ENCODE measurements at places on chromosomes 12 and 14.
A peak's percentile ranks its signal among the peaks of the same experiment; 100 is the strongest.

DNA sequence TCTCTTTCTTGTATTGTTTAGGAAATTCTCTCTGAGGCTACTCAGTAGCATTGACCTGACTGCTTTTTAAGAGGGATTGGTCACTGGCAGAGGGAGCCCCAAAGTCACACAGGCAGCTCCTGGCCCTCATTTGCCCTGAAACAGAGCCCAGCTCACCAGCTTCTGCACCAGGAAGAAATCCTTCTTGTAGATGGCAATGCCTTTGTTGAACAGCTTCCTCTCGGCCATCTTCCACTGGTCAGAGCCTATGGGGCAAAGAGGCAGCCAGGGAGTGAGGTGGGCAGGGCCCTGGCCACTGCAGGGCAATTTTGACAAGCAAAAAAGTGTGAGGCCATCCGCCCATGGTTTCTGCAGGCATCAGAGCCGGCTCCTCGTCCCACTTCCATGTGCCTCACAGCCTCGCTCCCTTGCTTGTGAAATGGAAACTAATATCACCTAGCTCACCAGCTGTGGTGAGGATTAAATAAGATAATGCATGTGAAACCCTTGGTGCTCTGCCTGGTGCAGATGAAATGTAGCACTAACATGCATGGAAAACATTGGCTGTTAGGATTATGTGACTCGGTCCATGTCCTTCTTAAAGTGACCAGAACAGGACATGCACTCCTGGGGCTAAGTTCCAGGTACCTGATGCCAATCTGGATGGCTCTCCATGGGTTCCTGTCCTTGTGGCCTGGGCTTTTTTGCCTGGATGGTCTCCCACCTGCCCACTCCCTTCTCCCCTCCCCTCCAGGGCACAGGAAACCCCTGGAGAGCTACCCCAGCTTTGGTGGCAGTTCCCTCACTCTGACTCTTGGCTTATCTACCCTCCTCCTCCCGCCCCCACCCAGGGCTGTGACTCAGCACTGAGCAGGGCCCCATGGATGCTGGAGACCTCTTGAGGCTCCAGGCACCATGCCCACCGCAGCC, 11.2 kb upstream of the PNMA1 start:
- no peak for DNase-seq

GRCh38 chr14:92600318-92601053, 86.9 kb downstream of the RIN3 start:
- no peak for DNase-seq

GRCh38 chr14:85442996-85443395, 86.9 kb upstream of the FLRT2 start:
- DNase-seq = no peak

DNA sequence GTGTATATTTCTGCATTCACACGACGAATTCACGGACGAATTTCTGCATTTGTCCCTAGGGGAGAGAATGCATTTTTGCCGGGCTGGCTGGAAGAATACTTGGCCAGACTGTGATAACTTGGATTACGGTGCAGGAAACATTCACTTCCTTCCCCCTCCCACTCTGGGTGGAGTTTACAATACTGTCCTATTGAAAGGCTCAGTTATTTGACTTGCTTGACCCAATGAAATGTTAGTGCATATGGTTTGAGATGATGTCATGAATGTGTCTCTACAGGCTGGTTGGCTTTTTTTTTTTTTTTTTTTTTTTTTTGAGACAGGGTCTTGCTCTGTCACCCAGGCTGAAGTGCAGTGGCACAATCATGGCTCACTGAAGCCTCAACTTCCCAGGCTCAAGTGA, 90.7 kb upstream of the NOS1 start:
- no peak for DNase-seq

DNA sequence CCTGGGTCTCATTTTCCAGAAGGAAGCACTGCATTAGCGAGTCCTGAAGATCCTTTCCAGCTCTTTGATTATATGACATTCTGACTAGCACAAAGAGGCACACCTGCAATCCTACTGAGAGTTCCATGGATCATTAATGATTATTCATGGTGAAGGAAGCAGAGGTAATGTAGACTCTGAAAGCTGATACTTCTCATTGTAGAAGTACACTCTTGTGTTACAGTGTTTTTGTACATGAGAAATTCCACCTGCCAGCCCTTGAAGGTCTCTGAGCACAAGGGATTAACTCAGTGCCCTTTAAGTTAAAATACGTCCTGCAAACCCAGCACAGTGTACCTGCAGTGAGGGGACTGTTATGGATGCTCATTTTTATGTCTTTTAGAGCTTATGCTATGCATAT, 558.8 kb upstream of the FBXO33 start:
- DNase-seq = no peak

DNA sequence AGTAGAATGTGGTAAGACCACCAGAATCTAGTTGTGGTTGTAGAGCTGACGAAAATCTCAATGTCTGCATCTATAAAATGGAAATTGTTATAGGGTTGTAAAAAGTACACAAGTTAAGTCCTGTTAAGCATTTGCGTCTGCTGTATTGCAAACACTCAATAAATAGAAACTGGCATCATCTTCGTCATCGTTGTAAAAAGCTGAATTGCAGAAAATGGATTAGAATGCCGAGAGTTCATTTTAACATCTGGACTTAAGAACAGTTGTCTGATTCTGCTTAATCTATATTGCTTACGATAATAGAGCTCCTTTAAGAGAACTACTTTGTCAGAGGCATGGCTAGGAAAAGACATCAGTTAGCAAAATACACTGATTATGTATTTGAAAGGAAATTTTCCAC, 33.2 kb downstream of the KCNMB4 start:
- DNase-seq = no peak

GRCh38 chr12:107344035-107344808, 250.9 kb upstream of the CRY1 start:
- DNase-seq = no peak

GRCh38 chr14:105335735-105336476, 21.4 kb downstream of the PACS2 start:
- peak; percentile 72 for DNase-seq

GRCh38 chr12:113039911-113040445, 16.6 kb upstream of the DTX1 start:
- no peak for DNase-seq

DNA sequence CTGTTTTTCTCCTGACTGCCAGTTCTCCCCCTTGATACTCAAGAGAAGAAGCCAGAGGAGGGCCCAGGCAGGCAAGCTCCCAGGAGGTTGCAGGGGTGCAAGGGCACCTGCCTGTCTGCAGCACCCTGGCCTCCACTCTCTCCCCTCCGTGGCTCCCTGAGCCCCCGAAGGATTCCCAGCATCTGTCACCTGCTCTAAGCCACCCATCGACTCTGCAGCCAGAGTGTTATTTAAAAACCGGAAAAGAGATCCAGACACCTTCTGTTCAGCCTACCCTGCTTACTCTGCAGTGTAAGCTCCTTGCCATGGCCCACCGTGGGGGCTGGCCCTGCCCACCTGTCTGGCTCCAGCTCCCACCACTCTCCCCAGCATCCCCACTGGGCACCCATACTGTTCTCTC, 121.4 kb downstream of the KSR2 start:
- no peak for DNase-seq

DNA sequence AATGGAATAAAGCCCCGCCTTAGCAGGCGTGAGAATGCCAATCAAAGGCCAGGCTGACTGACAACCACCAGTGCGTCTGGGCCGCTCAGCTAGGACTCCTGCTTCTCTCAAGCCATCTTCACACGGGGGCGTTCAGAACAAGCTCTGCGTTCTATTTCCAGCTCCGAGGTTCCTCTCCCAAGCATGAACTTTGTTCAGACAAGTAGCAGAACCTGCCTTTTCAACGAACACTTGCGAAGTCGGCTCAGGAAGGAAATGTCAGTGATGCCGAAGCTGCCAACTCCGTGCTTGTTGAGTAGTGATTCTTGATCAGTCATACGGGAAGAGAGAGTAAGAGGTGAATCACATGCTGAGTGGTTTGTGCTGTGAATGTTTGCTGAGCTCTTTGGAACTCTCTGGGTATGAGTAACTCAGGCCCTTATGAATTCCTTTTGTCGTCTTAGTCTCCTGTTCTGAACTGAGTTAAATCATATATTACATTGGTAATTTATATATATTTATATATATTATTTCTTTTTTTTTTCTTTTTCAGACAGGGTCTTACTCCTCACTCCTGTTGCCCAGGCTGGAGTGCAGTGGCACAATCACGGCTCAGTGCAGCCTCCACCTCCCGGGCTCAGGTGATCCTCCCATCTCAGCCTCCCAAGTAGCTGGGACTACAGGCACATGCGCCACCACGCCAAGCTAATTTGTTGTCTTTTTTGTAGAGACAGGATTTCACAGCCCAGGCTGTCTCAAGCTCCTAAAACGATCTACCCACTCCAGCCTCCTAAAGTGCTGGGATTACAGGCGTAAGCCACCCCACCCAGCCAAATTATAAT, 29.4 kb upstream of the BCL7A start:
- DNase-seq = peak; percentile 95

DNA sequence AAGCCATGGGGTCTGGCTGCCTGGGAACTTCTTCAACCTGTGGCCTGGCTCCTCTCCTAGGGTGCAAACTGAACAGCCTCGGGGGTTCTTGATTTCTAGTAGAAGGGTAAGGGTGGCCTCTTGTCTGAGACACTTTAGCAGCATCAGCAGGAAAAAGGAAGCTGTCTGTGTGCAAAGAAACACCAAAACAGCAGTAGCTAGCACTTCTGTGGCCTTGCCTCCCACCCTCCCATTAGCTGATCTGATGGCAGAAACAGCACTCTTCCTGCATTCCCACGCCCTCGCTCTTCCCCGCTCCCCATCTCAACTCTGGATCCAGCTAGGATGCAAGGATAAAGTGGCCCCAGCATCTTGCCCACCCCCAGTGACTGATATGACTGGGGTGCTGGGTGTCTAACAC, 20.7 kb downstream of the SLC7A8 start:
- DNase-seq = no peak

DNA sequence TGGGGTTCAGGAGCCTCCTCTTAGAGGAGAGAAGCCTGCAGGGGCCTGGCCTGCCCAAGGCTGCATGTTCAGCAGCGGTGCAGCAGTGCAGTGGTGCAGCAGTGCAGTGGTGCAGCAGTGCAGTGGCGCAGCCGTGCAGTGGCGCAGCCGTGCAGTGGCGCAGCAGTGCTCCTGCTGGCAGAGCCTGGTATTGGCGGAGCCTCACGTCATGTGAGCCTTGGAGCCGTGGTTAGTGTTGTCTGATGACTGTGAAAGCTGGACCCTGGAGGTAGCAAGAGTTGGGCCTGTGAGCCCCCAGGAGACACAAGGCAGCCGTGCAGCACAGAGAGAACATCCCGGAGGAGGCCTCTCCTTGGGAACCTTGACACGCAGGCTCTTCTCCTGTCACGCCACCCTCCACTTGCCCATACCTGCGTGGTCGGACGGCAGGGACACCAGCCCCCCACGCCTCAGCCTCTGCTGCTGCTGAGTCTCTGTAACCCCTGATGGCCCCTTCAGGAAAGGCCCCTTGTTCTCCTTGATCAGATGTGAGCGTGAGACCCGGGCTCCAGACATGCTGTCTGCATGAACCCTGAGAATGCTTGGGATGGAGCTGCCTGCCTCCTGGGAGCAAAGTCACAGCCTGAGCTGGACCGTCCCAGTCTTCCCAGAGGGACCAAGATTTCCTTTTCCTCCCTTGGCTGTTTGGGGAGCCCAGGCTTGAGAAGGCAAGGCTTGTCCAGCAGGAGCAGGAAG, 193.7 kb downstream of the KIF26A start:
- no peak for DNase-seq

DNA sequence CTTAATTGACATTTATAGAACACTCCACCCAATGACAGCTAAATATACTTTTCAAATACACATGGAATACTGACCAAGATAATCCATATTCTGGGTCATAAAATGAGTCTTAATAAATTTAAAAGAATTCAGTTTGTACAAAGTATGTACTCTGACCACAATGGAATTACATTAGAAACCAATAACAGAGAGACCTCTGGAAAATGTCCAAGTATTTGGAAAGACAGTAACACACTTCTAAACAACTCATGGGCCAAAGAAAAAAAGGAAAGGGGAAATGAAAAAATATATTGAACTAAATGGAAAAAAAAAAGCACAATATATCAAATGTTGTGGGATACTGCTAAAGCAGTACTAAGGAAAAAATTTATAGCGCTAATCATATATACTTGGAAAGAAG, 52.0 kb downstream of the CRACR2A start:
- no peak for DNase-seq

DNA sequence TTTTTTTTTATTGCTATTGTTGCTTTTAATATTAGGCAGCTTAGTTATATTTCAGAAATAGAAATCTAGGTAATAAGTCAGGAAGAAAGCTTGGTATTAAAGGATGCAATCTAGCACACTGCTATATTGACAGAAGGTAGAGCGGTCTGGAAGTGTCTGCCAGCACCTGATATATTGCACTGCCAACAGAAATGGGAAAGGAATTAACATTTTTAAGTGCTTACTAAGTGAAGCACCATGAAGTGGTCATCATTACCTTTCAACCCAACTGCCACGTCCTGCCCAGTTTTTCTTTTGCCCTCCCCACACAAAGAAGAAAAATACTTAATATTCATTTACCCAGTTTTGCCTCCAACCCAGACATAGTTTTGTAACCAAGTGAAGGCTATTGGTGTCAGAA, 163.5 kb downstream of the KITLG start:
- no peak for DNase-seq

- DNase-seq = no peak
These were observed 477.1 kb downstream of the SLC16A7 start for GRCh38 chr12:60072911-60073310.

GRCh38 chr14:58716706-58717105, 78.9 kb downstream of the DACT1 start:
- no peak for DNase-seq

GRCh38 chr12:13911756-13912554, 69.4 kb downstream of the GRIN2B start:
- DNase-seq = no peak

- no peak for DNase-seq
These were observed 283.2 kb downstream of the TTC8 start for GRCh38 chr14:89107626-89108025.

GRCh38 chr12:56760460-56760859, 2.7 kb upstream of the HSD17B6 start:
- DNase-seq = no peak

- DNase-seq = no peak
These were observed 234.2 kb upstream of the FBXO33 start for GRCh38 chr14:39666386-39666785.

DNA sequence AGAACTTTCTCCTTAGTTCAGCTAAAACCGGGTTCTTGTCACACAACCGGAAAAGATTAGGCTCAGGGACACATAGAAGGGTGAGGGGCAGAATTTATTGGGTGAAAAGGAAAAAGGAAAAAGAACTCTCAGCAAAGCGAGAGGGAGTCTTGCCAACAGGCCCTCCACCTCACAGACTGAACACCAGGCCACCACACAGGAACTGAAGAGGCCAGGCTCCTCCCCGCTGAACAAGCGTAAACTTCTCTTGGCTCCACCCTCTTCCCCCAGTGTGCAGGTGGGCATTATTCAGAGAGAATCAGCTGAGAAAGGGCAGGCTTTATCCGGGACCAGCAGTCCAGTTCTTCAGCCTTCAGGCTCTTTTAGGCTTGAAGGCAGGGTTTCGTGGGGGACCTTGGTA, 125.6 kb upstream of the FGD4 start:
- peak; percentile 81 for DNase-seq

GRCh38 chr12:70645494-70646317, 8.5 kb upstream of the PTPRB start:
- peak; percentile 20 for DNase-seq
